ENCODE measurements at places on chromosomes 1 and 21.

GRCh38 chr21:42038826-42039425 is 28.8 kb upstream of the ZBTB21 start:
- DNase-seq, result no peak

- DNase-seq, result peak; percentile 76
Observed at GRCh38 chr1:225467193-225468020, 39.6 kb upstream of the LBR start.

- no peak for DNase-seq
Observed at GRCh38 chr1:174074757-174075156, 52.6 kb upstream of the RC3H1 start.

DNA sequence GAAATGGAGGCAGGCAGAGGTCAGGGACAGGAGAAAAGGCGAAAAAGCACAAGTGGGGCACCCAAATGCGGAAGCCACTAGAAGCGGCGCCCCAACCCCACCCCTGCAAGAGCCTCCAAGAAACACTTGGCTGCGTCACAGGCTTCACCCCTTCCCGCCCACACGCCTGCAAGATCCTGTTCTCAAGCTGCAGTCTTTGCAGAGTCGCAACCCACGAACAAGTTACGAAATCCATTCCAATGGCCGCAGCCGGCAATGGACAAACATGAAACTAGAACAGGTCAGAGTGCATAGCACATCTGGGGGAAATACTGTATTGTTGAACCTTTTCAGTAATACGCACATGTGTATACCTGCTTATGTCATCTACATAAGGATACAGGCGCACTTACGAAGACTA is 103.6 kb downstream of the PSMG1 start:
- DNase-seq, result peak; percentile 84

DNA sequence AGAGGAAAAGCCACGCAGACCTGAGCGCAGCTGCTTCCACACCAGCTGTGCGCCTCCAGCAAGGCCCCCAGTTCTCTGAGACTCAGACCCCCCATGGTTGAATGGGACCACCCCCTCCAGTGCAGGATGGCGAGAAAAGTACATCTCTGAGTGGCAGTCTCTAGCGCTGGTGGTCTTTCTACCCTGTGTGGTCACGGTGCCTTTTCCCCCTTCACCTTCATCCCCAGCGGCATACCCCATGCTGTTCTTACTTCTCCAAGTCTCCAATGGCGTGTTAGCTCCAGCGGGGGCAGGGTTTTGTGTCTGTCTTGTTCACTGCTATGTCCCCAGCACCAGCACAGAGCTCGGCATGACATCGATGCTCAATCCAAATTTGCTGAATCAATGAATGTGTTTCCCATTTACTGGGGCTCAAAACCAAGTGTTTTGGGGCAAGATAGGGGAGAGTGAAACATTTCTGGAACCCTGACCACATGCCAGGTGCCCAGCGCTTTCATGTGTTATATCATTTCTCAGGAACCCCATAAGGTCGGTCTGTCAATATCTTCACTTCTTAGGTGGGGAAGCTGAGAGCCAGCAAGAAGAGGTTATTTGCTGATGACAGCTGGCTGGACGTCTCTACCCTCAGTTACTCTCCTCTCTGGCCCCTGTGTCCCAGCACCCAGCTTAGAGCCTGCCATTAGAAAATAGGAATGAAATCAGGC is 959 bp upstream of the SDC3 start:
- peak; percentile 60 for DNase-seq

- DNase-seq, result no peak
Observed at GRCh38 chr21:35677298-35677841, 383.0 kb downstream of the SETD4 start.

GRCh38 chr1:230794431-230794830 is 47.2 kb downstream of the CAPN9 start:
- no peak for DNase-seq

DNA sequence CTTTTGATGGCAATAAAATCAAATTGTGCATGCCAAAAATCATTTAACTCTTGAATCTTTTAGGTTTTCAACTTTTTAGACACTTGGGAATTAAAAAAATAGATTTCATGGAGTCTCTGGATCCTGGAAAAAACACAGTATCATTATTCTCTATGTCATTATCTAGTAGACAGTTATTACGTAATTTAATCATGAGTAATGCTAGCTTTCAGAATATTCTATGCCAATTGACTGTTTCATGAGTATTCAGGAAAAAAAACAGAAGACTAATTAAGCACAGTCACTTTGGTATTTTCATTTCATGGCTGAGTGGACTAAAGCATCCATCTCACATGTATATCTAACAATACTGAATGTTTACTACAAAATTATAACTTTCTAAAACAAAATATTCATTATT is 44.0 kb downstream of the ODF2L start:
- DNase-seq, result no peak
